NCI-H2171 (cell line): ENCODE measurements at places on chromosomes 1 and 21.
A peak's percentile ranks its signal among the peaks of the same experiment; 100 is the strongest.

GRCh38 chr1:234490793-234491479 lies 12.0 kb upstream of the TARBP1 start:
- DNase-seq = peak; percentile 78

DNA sequence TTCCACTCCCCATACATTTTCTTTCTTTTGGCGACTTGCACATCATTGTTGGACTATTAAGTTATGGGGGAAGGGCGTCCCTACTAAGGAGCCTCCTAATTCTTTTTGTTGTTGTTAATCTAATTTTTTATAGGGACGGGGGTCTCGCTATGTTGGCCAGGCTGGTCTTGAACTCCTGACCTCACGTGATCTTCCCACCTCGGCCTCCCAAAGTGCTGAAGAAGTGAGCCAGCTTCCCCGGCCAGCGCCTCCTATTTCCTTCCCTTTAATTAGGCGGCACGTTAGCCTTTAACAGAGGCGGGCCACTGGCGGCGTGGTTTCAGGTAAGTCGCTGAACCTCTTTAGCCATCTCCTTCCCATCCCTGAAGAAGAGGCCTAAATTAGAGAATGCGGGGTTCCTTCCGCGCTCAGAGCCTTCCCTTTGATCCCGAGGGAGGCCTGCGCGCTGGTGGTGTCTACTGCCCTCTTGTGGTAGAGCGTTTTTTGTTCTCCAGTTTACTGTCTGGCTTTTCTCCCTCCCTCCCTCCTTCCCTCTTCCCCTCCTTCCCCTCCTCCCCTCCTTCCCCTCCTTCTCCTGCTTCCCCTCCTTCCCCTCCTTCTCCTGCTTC lies 38.1 kb downstream of the TNFRSF9 start:
- peak; percentile 85 for DNase-seq

- DNase-seq = no peak
Measured at GRCh38 chr1:10117865-10118264, 85.1 kb downstream of the UBE4B start.

- DNase-seq = no peak
Measured at GRCh38 chr1:240409615-240410014, 202.3 kb downstream of the GREM2 start.

DNA sequence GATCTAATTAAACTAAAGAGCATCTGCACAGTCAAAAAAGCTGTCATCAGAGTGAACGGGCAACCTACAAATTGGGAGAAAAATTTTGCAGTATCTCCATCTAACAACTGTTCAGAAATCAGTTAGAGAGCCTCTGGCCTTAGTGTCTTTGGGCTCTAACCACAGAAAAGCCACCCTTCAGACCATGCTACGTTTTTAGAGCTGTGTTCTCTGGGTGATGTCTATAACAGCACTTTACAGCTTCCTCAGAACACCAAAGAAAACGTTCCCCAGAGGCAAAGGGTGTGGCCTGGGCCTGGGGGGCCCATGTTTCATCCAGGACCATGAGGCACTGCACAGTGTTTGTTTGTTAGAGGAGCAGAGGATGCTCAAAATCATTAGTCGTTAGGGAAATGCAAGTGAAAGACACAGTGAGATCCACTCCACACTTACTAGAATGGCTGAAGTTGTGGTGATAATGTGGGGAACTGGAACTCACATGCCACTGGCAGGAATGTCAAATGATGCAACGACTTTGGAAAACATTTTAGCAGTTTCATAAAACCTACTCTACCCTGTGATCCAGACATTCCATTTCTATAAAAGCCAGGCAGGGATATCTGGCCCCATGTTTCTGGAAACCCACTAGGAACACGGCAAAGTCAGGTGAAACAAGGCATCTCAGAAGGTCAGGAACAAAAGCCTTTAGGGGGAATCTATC lies 250.4 kb upstream of the HOOK1 start:
- no peak for DNase-seq

DNA sequence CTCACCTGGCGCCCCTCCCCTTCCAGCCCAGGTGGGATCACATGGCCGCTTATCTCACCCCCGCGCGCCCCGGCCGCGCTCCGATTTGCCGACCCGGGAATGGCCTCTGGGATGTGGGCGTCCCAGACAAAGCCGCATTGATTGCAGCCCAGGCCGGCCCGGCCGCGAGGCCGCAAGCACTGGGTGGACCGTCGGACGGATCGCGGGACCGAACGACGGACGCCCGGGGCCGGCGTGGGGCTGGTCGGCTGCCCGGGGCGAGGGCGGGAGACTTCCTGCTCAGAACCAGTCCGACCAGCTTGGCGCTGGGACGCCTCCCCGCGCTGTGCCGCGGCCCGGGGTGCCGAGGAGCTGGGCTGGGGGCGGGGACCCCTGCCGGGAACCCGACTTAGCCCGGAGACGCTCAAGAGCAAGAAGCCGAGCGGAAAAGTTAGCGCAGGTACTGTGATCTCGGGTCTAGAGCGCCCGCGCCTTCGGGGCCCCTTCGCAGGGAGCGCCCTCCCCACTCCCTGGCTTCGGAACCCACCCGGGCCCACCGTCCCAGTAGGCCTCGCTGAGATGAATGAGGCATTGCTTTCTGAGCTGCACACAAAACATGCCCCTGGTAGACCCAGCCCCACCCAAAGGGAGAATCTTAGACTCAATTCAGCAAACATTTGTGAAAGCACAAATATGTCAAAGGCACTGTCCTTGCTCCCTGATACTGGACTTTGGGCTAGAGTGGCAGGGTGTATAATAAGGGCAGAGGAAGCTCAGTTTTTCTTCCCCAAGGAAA lies 415 bp upstream of the LAD1 start:
- peak; percentile 48 for DNase-seq

DNA sequence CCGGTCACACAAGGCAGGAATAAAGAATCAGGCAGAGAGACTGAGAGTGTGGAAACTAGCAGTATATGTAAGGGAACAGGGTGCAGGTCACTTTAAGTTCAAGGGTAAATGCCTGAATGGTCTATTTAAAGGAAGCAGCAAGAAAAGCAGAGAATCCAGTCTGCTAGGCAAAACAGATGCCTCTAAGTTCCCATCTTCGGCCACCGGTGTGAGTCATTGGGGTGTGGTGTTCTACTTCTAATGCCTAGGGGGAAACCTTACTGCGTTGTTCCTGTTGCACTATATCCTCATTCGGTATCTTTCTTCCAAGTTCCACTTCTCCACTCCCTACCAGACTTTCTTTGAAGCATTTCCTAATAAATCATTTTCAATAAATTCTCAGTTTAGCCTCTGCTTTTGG lies 259.9 kb downstream of the HHIPL2 start:
- no peak for DNase-seq
